Posterior cingulate gyrus (tissue), 11 donors: ENCODE measurements at places on chromosomes 1 and 21.

DNA sequence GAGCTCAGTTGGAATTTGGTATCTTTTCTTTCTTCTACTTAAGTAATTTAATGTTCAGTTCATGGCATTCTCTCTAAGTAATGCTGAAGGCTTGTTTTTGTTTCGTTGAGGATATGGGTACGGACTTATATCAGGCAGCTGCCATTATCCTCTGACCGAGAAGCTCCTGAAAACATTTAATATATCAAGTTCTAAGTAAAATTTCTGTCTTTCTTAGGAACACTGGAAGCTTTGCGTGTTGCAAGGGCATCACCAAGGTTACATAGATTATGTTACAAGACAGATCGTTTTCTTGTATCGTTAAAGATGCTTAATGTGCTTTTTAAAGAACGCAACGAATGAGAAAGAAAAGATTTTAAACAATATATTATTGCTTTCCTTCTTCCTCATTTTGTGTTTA lies 1.0 kb upstream of the GALNT2 start:
- no peak for DNase-seq

DNA sequence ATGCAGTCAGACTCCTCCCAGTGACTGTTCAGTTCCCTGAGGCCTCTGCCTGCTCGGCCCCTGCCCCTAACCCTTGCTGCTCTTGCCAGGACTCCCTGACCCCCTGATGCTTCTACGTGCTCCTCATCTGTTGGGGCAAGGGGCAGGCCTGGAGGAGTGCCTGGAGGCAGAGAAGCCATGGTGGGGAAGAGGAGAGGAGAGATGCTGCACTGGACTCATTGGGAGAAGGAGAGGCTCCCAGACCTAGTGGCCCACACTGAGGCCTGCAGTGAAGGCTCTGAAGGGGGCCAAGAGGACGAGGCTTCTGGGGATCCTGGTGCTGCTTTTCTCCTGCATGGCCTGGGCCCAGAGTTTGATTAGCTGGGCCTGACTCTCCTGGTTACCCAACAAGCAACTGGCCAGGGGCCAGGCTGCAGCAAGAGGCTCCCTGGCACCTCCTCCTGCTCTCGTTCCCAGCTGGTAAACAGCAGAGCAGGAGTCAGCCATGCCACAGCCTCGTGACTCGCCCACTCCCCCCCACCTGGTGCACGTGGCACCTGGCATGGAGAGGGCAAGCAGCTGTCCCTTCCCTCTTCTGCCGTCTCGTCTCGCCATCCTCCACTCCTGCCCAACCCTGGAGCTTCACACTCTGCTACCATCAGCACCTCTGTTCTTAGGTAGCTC lies 847 bp upstream of the RORC start:
- DNase-seq: peak; percentile 86

DNA sequence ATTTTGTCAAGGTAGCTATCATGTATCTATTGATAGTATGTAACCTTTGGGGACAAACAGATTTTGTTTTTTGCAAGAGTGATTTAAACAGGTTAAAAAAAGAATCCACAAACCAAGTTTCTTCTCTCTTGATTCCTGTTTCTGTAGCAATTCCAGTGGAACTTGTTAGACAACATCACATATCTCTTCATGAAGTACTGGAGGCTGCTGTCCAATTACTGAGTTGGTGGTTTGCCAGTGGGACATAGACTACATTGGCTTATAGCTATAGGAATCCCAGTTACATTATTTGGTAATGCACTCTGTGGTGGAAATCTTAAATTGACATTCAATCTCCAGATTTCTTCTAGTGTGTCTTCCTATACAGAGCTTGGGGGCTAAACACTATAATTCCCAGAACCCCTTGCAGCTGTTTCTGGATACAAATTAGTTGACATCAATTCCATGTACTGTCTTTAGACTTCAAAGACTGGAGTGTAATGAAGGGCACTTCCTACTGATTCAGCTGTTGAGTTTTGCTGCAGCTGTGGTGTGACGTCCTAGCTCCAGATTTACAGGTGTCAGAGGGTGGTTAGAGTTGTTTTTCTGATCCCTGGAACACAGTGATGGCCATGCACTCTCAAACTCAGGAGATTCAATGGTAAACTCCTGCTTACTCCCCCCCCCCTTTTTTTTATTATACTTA lies 29.4 kb upstream of the GCLM start:
- no peak for DNase-seq

DNA sequence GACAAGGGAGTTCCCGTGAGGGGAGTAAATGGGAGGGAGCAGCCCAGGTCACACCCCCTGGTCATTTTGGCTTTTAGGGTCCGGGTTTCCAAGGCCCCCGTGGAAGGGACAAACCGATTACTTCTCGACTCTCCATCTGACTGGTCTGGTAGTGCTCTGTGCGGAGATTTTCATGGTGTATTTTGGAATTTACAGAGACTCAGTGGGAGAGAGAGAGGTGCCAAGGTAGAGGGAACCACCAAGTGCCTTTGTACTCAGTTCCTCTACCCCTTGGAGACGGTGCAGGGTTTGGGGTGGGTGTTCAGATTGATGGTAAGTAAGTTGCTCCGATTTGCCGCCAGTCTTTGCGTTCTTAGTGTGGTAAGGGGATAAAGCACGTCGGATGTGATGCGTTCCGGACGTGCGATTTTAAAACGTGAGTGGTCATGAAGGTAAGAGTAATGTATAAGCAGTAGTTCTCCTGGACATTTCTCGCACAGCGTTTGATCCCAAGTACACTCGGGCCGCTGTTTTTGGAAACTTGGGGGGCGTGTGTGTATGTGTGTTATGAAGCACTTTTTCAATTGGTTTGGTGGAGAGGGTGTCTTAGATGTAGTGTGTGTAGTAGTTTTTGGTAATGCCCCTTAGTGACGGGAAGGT lies 682 bp downstream of the SUCO start:
- DNase-seq: peak; percentile 7

DNA sequence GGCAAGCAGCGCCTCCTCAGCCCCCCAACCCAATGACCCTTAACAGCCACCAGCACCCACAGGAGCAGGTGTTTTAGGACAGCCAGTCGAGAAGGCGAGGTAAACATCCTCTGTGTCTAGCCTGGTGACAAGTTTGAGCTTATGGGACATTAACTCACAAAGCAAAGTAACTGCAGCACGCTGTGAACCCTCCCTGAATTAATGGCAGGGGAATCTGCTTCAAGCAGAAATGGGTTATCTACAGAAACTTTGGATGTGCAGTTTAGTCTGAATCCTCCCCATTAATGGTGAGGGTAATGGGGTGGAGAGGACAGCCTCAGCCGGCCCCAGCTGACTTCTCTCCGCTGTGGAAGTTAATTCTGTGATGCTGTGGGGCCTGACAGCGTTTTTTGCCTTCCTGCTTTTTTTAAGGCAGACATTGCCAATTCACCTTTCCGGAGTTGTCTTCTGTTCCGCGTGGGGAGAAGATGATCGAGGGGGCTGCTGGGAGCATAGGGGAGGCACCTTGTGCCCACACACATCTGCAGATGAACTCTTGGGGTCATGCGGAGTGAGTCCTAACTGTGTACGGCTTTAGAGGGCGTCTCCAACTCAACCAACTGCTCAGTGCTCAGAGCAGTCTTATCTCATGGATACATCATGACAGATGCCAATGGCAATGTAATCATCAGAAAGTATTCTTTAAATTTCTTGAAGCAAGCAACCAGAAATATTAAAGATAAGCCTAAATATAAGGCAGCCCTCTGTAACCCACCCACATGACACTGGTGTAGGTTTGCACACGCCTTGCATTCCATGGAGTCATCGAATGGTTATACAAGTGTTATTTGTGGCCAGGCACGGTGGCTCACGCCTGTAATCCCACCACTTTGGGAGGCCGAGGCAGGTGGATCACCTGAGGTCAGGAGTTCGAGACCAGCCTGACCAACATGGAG lies 41.0 kb downstream of the POFUT2 start:
- DNase-seq: no peak

DNA sequence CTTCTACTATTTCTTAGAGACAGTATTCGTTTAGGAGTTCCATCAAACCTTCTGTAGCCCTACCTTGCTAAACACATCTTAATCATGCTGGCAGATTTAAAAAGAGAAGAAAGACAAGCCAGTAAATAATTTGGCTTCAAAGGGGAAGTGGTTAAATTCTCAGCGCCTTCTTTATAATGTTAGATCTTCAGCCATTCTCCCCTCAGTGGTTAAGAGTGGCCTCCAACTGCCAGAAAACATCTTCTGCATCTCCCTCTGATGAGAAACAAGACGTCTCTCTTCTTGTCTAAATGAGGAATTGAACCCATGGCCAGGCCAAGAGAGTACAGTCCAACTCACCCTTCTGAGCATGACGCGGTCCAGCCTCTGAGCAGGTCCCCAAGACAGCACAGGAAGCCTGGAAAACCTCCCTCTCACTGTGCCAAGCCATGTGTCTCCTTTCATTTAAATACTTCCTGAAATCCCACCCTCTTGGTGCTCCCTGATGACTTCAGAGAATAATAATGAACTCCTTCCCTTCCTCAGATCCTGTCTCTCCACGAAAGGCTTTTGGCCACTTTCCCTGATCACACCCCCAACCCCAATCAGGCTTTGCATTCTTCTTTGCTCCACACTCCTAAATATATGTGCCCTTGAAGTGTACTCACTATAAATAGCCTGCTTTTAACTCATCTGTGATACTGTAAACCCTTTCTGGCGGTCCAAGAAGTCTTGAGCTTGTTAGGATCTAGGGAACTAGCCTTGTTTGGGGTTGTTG lies 16.4 kb upstream of the LRRC52 start:
- no peak for DNase-seq

- no peak for DNase-seq
These were observed 42.8 kb downstream of the MYSM1 start for GRCh38 chr1:58657082-58657481.

DNA sequence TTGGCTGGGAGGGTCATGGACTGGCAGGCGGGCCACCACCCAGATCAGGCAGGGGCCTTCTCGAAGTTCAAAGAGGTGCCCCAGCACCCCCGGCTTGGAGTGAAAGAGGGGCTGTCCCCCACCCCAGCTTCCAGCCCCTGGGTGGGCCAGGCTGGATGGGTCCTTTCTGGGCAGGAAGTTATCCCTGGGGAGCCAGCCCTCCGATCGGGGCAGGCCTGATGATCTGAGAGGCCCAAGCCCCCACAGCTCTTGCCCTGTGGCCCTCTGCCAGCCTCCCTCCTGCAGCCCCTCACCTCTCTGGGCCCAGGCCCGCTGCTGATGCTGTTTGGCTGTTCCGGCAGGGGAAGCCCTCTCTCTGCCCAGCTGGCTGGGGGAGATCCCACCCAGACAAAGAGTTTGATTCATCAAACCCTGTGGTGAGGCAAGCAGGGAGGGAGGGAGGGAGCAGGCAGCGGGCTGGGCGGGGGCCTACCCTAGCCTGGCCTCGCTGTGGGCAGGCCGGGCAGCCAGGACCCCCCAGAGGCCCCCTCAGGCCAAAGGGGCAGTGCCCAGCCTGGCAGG lies 2.5 kb downstream of the ARHGEF19 start:
- DNase-seq: peak; percentile 37

- DNase-seq: no peak
These were observed 104.8 kb downstream of the RERE start for GRCh38 chr1:8712413-8713231.

- DNase-seq: no peak
These were observed at the start of gene CASP9 for GRCh38 chr1:15524021-15524282. CASP9 (minus strand) TSS chr1:15524215; CDS start chr1:15524200, 15 bp downstream.

GRCh38 chr1:182003025-182003725 lies 58.3 kb downstream of the ZNF648 start:
- no peak for DNase-seq

GRCh38 chr21:39263372-39263771 lies 50.1 kb downstream of the BRWD1 start:
- no peak for DNase-seq

GRCh38 chr21:42921927-42922326 lies 3.5 kb downstream of the ERVH48-1 start:
- DNase-seq: no peak

DNA sequence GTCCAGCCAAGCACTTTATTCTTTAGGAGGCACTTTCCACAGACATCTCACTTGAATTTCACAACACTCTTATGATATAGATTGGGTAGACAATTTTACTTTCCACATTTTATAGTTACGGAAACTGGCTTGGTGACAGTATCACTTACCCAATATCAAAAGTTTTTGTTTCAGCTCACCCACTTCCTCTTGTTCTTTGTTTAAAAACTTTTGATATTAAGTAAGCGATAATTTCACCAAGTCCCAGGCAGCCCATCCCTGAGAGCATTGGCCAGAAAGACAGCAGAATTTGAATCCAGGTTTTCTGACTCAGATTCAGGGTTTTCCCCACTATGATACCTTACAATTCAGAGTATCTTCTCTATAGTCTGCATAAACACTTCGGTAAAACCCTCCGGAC lies 60.0 kb downstream of the LRIG2 start:
- DNase-seq: no peak

- DNase-seq: no peak
These were observed 28.2 kb downstream of the UTS2 start for GRCh38 chr1:7824701-7825100.

DNA sequence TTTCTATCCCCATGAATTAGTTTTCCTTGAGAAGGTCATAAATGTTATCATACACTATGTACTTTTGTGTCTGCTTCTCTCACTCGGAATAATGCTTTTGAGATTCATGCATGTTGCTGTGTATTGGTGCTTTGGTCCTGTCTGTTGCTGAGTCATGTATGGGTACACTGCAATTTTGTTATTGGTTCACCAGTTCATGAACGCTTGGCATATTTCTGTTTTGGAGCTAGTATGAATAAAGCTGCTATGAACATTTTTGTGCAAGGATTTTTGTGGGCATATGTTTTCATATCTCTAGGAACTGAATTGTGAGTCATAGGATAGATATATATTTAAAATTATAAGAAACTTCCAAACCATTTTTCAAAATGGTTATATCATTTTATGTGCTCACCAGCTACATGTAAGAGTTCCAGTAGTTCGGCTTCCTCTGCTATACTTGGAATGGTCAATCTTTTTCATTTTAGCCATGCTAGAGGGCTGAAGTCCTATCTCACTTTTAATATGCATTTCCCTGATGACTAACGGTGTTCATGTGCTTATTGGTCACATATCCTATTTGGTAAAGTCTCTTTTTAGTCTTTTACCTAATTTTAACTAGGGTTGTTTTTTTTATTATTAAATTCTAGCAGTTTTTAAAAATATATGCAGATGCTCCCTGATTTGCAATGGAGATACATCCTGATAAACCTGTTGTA lies 38.2 kb downstream of the ETS2 start:
- no peak for DNase-seq

DNA sequence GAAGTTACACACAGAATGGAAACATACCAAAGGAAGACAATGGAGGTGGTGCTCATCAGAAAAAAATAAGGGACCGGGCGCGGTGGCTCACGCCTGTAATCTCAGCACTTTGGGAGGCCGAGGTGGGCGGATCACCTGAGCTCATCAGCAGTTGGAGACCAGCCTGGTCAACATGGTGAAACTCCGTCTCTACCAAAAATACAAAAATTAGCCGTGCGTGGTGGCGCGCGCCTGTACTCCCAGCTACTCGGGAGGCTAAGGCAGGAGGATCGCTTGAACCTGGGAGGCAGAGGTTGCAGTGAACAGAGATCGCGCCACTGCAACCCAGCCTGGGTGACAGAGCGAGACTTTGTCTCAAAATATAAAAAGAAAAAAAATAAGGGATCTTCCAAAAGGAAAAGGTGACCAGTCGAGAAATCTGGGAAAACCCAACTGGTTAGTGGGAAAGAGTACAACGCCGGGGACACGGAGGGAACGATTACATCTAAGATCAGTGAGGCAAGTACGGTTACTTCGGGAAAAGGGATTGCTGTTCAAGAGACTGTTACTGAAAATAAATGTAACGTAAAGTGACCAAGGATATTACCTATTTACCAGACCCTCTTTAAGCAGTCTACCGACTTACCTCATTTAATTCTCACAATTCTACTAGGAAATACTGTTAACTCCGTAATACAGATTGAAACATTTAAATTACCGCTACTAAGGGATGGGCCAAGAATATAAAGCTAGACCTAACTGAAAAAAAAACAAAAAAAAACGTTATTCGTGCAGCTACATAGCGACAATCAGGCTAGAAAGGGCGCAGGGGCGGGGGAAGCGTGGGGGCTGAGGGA lies 822 bp downstream of the CCT3 start:
- DNase-seq: no peak
